Anterior cingulate cortex (tissue), 58 donors: ENCODE measurements at places on chromosomes 6 and 20.

DNA sequence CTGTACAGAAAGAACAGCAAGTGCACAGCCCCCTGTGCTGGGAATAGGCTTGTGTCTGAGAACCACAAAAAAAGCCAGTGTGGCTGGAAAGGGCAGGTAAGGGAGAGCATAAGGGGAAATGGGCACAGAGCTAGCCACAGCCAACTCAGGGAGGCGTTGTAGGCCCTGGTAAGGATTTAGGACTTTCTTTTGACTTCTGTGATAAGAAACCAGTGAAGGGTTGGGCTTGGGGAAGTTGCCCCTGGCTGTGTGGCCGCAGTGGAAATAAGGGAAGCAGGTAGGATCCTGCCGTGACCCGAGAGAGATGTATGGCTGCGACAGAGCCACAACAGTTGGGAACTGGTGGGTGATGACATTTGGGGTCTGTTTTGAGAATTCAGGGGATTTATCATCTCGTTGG lies 30.0 kb upstream of the PHACTR2 start:
- no peak for DNase-seq

DNA sequence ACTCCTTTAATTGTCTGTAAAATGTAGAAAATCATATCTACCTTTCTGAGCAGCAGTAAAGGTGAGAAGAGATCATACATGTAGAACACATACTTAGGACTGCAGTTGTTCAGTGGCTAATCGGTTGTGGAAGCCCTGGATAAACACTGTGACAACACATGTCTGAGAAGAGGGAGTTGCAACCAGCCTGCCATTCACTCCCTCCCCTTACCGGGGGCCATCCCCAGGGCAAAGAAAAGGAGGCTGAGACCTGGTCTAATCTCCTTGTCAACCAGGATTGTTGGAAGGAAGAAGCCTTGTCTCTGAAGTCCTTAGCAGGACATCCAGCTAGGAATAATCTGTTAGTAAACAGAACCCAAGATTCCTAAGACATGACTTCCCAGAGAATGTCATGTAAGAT lies 462.5 kb upstream of the AGPAT4 start:
- no peak for DNase-seq

GRCh38 chr6:33699739-33700138 lies 11.8 kb downstream of the UQCC2 start:
- no peak for DNase-seq

DNA sequence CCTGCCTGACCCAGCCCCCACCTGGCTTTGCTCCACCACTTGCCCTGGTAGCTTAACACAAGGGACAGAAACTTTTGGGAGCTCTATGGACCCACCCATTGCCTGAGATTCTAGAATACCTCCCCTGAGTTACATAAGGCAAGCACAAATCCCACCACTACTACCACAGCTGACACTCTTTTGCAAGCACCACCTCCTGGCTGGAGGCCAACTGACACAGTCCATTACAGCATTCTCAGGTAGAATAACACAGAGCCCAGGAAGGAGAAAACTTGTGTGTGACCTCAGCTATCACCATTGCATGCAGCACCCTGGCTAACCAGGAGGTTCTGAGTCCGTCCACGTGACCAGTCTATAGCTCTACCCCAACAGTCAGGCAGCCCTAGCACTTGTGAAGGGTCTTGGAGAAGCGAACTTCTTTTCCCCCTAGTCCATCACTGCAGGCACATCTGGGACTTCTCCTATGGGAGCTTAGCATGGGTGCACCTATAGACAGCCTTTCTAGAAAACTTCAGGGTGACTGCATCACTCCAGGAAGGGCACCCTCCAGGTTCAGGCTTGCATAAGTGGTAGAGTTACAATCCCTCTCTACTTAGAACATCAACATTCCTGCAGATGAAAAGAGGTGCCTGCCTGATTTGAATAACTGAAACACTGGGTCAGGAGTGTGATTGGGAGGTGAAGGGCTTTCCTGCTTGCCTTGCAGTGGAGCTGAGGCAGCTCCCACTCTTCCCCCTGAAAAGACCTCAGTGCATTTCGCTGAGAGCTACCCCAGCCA lies 30.1 kb downstream of the CITED2 start:
- no peak for DNase-seq

DNA sequence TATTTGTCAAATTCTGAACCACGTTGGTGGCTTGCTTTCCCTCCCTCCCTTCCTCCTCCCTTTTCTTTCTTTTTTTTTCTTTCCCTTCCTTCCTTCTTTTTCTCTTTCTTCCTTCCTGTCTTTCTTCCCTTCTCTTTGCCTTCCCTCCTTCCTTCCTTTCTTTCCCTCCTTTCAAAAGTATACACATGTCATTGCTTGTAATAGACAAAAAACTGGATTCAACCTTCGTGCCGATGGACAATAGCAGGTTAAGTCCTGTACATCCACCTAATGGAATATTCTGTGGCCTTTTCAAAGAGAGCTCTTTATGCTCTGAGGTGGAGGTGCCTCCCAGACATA lies 72.2 kb downstream of the BANF2 start:
- DNase-seq = no peak

GRCh38 chr20:50330504-50331313 lies 140.1 kb downstream of the CEBPB start:
- no peak for DNase-seq

DNA sequence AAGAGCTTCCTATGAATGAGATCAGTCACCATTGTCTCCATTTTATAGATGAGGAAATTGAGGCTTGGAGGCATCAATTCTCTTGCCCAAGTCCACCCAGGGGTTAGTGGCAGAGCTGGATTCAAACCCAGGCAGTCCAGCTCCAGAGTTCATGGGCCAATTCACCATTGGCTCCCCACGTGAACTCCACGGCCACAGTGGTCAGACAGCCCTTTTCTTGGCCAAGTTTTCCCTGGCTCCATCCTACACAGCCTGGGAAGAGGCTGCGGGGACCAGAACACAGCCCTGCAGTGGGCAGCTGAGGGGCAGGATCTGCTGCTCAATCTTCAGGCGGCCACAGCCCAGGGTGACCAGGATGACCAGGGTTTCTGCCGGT lies 20.5 kb downstream of the TGM2 start:
- DNase-seq = no peak

GRCh38 chr20:17651760-17652388 lies 30.2 kb downstream of the RRBP1 start:
- DNase-seq = no peak

- no peak for DNase-seq
Measured at GRCh38 chr6:76888351-76888750, 574.9 kb downstream of the HTR1B start.

- DNase-seq = no peak
Measured at GRCh38 chr6:37283268-37283667, 25.3 kb upstream of the TMEM217 start.

DNA sequence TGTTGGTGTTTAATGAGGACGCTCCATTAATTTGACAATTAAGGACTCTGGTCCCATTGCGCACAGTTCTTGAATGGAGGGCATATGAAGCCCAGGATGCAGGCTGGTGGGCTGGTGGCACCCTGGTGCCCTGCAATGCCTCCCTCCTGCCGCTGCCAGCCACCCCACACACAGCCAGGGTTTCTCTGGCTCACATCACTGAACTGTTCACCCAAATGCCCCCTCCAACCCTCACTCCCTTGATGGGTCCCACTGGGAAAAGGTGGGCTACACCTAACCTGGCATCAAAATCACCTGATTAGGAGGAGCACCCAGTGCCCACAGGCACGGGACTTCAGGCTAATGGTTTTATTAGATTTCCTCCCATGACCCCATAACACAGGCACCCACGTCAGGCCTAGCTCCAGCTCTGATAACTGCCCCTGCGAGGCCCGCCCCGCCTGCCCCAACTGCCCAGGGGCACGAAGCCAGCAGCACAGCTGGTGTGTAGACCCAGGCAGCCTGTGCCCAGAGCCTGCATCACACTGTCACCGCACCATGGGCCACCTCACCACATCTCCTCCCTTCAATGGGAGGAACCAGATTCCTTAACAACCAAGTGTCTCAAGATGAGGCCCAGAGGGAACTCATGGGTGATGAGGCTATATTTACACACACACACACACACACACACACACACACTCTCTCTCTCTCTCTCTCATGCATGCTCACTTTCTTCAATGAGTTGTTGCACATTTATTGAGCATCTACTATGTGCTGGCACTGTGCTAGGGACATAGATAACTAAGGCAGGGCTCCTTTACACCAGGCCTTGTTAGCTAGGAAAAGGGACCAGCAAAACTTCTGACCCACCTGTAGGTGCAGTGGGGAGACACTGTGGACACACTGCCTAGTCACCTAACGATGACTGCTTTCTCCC lies 107.3 kb downstream of the NOL4L start:
- no peak for DNase-seq

GRCh38 chr6:168520233-168520632 lies 79.2 kb downstream of the SMOC2 start:
- DNase-seq = no peak

GRCh38 chr6:81900616-81901015 lies 148.1 kb upstream of the TENT5A start:
- no peak for DNase-seq

- DNase-seq = peak; percentile 1
Measured at GRCh38 chr6:75084872-75085381, 120.9 kb downstream of the COL12A1 start.

- DNase-seq = no peak
Measured at GRCh38 chr6:46331461-46331860, 159.8 kb downstream of the RCAN2 start.

GRCh38 chr6:81517455-81517854 lies 235.0 kb downstream of the TENT5A start:
- no peak for DNase-seq

GRCh38 chr6:139265512-139266190 lies 26.1 kb downstream of the TXLNB start:
- no peak for DNase-seq

DNA sequence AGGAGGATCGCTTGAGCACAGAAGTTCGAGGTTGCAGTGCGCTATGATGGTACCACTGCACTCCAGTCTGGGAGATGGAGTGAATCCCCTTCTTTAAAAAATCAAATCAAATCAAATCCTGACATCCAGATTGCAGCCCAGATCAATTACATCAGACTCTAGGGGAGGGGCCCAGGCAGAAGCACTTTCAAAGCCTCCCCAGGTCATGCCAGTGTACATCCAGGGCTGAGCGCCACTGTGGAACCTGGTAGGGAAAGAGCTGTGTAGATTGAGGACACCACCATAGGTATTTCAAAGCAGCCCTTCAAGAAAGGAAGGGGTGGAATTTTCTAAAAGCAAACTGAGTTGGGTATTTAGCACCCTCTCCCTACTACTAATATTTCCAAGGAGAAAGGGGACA lies 89.5 kb downstream of the PRND start:
- no peak for DNase-seq

DNA sequence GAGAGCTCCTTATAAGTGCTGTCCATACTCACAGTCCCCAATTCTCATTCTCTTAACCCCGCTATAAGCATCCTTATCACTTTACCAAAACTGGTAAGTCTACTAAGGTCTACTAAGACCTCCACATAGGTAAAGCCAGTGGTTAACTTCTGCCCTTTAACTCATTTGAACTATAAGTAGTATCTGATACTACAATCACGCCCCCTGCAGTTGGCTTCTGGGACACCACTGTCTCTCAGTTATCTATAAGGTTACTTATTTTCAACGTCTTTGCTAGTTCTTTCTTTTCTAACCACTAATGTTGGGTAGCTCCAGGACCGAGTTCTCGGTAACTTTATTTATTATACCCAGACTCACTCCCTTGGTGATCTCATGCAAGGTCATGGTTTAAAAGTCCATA lies 142.6 kb downstream of the ARHGAP18 start:
- DNase-seq = no peak

DNA sequence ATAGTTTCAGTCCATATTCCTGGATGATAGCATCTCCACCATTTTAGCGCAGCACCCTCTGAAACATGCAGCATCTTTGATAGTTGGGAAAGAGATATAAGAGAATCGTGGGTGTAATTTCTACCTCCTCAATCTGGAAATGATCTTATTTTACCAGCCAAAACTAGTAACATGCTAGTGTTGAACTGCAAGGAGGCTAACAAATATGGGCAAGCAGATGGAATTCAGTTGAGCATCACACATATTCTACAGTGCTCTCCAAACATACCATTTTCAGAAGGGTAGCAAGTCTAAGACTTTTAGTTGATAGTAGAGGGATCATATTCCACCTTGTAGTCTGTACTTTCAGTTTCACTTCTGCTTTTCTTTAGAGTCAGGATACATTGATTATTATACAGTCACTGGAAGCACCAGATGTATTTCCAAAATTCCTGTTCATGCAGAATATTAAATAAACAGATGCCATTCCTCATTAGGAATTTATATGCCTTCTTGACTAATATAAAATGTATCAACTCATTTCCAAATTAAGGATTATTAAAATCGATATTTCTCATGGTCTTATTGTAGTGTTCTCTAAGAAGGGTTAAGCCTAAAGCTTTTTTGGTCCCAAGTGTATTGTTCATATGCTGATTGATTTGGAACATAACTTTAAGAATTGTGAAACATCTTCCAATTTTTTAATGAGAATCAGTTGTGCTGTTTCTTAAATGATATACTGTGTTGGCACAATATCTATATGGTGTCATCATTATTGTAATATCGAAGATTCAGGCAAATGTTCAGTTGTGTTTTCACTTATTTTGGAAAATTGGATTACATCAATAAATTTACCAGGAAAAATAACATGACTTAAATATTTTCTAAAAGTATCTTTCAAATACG lies 362.0 kb downstream of the CENPW start:
- no peak for DNase-seq

GRCh38 chr6:100453701-100454521 lies 10.8 kb downstream of the SIM1 start:
- no peak for DNase-seq

DNA sequence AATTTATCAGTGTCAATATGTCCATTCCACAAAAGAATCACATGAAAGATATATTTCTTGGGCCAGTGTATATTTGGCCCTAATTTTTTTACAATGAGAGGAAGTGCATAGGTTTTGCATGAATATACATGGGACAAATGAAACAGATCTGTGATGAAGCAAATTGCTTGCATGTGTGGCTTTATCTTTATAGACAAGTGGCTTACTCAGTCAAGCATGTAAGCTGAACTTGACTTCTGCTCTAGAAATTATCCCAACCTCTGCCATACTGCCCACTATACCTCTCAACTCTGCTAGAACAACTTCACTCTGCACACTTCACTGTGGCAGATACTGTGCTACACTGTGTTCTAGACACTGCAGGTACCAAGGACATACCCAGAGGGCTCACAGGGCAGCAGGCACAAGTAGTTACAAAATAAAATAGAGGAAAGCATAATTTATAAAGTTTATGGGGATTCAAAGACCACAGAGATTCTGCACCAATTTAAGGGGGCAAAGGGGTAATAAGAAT lies 349.2 kb upstream of the HSF2 start:
- no peak for DNase-seq

DNA sequence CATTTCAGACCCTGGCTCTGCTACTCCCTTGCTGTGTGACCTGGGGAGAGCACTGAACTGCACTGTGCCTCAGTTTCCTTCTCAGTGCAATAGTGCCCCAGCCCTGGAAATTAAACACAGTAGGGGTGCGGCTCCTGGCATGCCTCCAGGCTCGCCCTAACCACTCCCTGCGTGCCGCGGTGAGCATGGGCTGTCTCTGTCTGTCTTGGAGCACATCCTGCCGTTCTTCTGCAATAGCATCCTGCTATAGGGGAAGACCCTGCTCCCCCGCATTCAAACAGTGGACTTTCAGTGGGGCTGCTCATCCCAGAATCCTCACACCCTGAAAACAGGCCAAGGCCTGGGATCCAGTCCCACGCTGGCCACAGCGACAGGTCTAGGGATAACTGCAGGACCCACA lies 129.5 kb downstream of the FOXC1 start:
- no peak for DNase-seq

- DNase-seq = no peak
Measured at GRCh38 chr6:6870921-6871320, 236.8 kb upstream of the RREB1 start.
